ENCODE measurements at places on chromosomes 3 and 15.

GRCh38 chr3:122094125-122094524 is 39.0 kb downstream of the CD86 start:
- no peak for DNase-seq

DNA sequence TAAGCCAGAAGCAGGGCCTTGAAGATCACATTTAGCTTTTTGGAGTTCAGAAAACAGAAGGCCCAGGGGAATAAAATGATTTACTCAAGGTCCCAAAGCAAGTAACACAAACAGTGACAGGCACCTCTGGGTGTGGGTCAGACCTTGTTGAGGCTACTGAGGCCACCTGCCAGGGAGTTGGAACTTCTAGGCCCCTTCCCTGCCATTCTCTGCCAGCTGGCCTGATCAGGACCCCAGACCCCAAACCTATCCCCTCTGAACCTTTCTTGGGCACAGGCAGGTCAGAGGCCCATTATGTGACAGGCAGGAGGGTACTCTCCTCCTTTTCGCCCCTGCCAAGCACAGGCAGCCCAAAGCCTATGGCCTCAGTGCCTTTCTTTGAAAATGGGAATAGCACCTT is 49.4 kb upstream of the ATP2B2 start:
- no peak for DNase-seq

DNA sequence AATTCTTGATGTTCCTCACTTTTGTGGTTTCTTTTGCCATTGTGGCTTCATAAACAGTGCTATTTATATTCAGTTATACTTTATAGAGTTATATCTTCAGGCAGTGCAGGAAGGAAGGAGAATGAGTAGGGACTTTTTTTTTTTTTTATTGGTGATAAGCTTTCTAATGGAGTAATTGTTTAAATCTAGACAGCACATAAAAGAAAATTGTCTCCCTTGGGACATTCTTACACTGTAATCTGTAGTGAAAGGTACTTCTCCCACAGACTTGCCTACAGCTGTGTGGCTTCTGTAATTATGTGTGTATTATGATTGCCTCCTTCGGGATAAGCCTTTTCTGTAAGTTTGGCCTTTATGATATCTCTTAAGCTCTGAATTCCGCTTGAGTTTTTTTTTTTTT is 41.6 kb downstream of the WDR76 start:
- no peak for DNase-seq

DNA sequence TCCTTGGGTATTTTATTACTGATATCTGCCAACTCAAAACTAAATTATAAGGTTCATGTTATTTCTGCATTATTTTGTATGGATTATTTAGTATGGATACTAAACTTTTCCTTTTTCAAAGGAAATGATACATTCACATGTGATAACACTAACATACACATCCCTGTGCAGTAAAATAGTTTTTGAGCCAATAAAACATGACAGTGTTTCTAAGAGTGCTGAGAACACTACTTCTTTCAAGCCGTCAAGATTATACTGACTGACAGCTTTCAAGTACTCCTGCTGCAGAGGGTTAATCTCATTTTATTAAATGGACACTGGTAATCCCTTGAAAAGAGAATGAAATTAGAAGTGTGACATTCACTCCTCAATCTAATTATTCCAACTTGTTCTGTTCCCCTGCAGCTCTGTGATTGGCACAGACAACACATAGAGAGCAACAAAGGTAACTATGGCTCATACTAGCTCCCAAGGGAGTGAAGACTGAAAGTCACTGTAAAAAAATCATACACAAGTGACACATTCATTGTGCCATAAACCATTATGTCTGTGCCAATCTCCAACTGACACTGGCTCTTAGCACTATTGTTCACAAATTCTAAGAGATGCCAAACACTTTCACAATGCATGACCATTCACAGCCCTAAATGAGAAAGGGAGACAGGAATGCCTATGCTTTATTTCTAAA is 468.6 kb downstream of the SHQ1 start:
- DNase-seq = no peak

DNA sequence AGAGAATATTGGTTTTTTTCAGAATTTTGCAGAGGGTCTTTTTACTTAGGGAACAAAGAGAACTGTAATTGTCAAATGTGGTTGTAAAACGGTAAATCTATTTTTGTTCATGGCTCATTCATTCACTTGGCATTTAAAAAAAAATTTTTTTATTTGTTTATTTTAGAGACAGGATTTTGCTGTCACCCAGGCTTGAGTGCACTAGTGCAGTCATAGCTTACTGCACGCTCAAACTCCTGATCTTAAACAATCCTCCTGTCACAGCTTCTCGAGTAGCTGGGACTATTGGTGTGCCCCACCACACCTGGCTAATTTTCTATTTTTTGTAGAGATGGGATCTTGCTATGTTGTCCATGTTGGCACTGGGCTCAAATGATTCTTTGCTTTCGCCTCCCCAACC is 301.8 kb downstream of the LPP start:
- DNase-seq = no peak

GRCh38 chr3:115996420-115997108 is 373.3 kb downstream of the GAP43 start:
- no peak for DNase-seq

DNA sequence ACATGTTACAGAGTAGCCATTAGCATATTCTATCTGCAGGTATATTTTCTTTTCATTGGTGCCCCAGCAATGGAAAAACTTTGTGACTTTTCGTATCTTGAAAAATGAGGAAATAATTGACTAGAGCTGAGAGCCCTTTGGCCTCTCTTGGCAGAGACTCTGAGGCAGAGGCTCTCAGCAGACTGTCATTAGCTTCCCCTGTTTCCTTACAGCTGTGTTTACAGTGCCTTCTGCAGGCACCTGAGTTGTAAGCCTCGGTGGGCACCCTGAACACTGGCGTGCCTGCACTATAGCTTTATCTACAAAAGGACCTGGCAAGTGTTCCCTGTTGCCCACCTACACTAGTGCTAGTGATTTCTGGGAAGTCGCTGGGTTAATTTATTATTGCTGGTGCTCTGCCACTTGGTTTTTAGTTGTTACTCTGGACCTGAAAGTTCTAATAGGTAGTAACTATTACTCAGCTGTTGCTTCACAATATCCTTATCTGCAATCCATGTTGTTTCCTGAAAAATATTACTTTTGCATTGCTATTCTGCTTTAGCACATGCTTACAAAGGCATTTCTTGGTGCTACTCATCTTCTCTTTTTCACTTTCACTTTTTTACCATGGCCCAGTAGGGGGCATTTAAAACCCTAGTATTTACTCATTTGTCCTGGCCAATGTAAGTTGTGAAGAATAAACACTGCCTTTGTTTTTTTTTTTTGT is 7.8 kb upstream of the GPR171 start:
- DNase-seq = no peak

DNA sequence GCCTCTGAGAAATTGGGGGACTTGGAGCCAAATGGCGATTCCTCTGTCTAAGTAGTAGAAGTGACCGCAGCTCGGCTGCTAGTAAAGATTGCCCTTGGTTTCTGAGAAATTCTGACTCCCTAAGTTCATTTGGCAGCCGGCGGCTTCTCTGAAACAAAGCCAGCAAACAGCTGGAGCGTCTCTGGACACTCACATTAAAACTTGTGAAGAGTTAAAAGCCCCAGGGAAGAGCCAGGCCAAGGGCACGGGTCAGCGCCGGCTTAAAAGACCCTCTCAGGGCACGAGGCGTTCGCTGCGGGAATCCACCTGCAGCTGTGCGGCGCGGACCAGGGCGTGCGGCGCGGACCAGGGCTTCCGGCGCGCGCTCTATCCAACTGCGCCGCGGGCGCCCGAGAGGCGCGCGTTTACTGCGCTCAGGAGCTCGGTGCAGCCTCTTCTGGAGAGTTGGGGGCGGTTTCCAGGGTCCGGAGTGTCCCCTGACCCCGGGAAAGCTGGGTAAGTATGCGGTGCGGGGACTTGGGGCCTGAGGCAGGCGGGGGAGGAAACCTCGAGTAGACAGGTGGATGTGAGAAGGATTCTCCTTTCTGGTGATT is at the start of gene COL6A5:
TSS of gene COL6A5 (plus strand) at position 186 of the 593 bp plus-strand sequence. CDS start 27,967 bp downstream, outside the sequence.
- DNase-seq = no peak

DNA sequence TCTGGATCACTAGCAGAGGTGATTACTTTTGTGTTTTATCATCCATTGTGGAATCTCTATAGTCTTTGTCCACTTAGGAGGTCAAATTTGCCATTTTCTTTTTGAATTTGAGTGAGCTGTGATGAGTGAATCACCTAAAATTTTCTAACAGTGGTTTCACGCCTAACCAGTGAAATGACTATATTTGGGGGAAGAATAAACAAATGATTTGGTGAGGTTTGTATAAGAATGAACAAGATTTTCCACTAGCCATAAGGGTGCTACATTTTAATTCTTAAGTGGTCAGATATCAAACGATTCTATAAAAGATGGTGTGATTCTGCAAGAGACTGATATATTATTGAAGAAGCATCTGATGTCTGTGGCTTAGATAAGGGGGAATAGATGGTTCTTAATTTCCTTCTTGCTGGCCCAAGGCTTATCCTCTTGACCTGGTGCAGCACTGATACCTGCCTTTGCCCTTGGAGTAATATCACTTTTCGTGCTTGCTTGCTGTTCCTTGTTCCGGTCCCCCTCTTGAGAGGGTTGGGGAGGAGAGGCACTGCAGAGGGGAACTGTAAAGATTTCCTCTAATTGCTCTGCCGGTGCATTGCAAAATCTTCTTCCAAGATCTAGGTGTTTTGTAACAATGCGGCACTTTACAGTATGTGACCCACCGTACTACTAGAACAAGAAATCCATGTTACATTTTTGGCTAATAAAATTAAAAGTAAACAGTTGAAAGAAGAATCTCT is 14.5 kb downstream of the C3orf20 start:
- DNase-seq = no peak

- DNase-seq = no peak
Observed at GRCh38 chr3:151873398-151873797, at the start of gene SUCNR1. TSS of gene SUCNR1 (plus strand) at chr3:151873643. CDS start at chr3:151879893, 6,250 bp downstream.

DNA sequence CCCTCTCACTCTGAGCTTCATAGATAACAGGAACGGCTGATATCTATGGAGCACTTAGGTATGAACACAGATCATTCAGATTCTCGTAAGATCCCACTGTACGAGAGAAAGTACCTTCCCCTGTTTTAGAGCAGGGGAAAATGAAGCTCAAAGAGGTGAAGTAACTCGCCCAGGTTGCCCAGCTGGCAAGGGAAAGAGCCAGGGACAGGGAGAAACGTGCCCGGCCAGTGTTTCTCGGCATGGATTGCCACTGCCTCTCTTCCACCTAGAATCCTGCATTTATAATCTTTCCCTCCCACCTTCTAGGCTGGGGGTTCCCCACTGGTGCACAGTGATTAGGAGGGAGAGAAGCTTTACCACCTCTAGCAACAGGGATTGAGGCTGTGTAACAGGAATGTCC is 39.0 kb downstream of the EHD4 start:
- DNase-seq = no peak

Data from non-pigmented ciliary epithelial cell (primary cell).